ENCODE measurements at places on chromosomes 4 and X. TPM values are rescaled to one million over a fixed set of nuclear protein-coding genes. Genes with fewer than 3 reads are reported as not detected.
A peak's percentile ranks its signal among the peaks of the same experiment; 100 is the strongest.

- peaks cover 4% of the 10 kb centered on the region for H3K4me1 ChIP-seq
- no peaks in the 10 kb centered on the region for H3K27me3 ChIP-seq
- H3K4me3 ChIP-seq: no peak overlapping the region
- H3K36me3 ChIP-seq: peaks cover 4% of the 10 kb centered on the region
- no peak overlapping the region for H3K27ac ChIP-seq
Measured at GRCh38 chr4:86918539-86919072, 16.2 kb upstream of the AFF1 start.

DNA sequence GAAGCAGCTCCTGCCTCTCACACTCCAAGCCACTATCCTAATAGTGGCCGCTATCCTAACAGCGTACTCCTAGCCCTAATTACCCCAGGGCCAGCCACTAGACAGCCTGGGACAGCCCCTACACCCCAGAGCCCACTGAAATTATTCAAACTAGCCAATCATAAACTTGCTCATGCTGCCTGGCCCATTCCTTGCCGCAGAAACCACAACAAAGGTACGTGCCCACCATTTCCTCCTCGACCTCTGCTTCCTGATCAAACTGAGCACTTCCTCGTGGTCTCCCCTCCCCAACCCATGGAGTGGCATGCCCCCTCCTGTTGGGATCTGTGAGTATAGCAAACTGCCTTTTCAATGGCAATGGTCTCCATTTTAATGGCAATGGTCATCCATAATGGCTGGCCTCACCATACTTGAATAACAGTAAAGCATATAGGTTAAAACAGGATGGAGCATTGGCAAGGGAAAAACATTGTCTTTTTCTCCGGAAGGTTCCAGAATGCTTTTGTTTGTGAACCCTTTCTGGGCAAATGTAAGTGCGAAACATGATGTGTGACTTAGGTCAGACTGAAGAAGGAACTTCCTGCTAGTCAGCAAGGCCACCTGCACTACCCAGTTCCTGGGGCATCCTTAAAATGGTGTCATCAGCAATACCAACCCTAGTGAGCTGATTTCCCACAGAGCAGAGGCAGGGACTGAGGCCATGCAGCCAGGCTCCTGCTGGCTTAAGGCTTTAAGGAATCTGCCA is 107.1 kb upstream of the ATP6AP2 start:
- H3K27ac ChIP-seq: no peak overlapping the region
- no peaks in the 10 kb centered on the region for H3K27me3 ChIP-seq
- H3K4me1 ChIP-seq: peaks cover 10% of the 10 kb centered on the region
- no peak for DNase-seq
- no peak overlapping the region for H3K4me3 ChIP-seq

DNA sequence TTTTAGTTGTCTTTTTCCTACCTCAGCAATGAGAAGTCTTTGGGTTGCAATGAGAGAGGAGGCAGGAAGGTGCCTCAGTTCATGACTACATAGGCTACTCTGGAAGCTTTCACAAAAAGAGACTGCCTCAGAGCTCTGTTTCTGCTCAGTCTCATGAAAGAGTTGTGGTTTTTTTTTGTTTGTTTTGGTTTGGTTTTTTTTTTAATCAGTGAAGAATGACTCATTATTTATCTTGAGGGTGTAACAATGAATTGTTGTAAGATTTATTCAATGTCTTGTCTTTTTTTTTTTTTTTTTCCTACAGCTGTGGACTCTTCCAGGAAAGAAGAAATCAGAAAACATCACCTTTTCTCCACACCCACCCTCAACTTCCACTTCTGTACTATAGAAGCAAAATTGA is 67.5 kb upstream of the CXCL13 start:
- peak overlapping the region; percentile 12 for H3K27ac ChIP-seq
- peaks cover 10% of the 10 kb centered on the region for H3K4me1 ChIP-seq
- no peaks in the 10 kb centered on the region for H3K27me3 ChIP-seq
- DNase-seq: no peak
- H3K4me3 ChIP-seq: no peak overlapping the region
- no peaks in the 10 kb centered on the region for H3K36me3 ChIP-seq

The NDST4 gene
- total RNA-seq: 0.11 TPM

- H3K36me3 ChIP-seq: no peaks in the 10 kb centered on the region
- no peak for DNase-seq
- H3K27me3 ChIP-seq: no peaks in the 10 kb centered on the region
Measured at GRCh38 chr4:138487670-138488069, 245.5 kb upstream of the SLC7A11 start.

- H3K27me3 ChIP-seq: no peaks in the 10 kb centered on the region
- no peaks in the 10 kb centered on the region for H3K36me3 ChIP-seq
- peaks cover 45% of the 10 kb centered on the region for H3K4me1 ChIP-seq
- H3K27ac ChIP-seq: peak overlapping the region; percentile 89
- peak overlapping the region; percentile 98 for H3K4me3 ChIP-seq
Measured at GRCh38 chr4:102761296-102761701, 531 bp upstream of the MANBA start.

DNA sequence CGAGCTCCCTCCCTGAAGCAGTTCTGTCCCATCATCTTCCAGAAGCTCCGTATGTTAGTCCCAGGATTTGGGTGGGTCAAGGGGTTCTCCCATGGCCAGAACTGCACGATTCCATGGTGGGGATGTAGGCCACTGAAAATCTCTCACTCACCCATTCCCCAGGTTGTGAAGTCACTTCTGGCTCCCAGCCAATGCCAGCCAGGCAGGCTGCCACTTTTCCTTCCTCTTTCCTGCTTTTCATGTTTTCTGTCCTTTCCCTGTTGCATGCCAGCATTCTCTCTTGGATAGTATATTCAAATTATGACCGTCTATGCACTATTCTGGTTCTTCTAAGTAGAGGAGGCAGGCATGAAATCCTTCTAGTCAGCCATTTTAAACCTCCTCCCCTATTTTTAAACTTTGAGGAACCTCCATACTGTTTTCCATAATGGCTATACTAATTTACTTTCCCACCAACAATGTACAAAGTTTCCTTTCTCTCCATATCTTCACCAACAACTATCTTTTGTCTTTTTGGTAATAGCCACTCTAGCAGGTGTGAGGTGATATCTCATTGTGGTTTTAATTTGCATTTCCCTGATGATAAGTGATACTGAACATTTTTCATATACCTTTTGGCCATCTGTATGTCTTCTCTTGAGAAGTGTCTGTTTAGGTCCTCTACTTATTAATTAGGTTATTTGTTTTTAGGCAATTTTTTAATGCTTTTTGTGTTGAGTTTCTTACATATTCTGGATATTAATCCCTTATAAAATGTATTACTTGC is 182.1 kb upstream of the TET2 start:
- H3K4me3 ChIP-seq: no peak overlapping the region
- H3K27ac ChIP-seq: no peak overlapping the region
- H3K4me1 ChIP-seq: no peaks in the 10 kb centered on the region
- H3K36me3 ChIP-seq: no peaks in the 10 kb centered on the region
- no peaks in the 10 kb centered on the region for H3K27me3 ChIP-seq

DNA sequence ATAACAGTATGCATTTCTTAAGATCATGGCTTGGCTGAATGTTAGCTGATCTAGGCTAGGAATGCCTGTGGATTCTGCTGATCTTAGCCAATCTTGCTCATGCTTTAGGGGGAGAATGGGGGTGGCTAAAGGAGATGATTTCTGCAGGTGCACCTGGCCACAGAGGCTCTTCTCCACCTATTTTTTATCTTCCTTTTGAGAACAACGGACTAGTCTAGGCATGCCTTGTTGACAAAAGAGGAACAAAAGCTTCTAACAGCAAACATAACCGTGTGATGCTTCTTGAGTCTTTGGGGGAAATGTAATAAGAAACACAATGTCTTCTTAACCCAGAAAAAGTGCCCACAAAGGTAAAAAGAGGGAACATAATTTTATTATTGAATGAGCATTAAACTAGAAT is 743.5 kb downstream of the ARAP2 start:
- H3K4me1 ChIP-seq: no peaks in the 10 kb centered on the region
- no peak overlapping the region for H3K27ac ChIP-seq
- H3K4me3 ChIP-seq: no peak overlapping the region
- no peaks in the 10 kb centered on the region for H3K27me3 ChIP-seq
- no peak for DNase-seq
- H3K36me3 ChIP-seq: no peaks in the 10 kb centered on the region

DNA sequence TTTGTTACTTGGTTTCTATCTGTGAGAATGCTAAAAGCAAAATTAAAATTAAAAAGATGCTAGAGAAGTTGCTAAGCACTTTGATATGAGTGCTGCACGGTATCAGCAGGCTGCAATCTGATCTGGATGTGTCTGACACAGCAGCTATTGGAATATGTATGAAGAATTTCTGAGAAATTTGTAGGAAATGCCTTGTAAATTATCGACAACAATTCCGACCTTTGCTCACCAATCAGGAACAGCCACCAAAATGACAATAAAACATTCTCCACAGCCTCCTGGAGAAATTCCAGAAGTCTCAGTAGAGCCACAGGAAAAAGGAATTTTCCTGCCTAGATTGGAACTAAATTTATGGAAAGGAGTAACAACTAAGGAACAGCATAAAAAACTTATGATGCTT is 82.5 kb downstream of the TIGD2 start:
- no peaks in the 10 kb centered on the region for H3K4me1 ChIP-seq
- H3K4me3 ChIP-seq: no peak overlapping the region
- no peaks in the 10 kb centered on the region for H3K36me3 ChIP-seq
- H3K27me3 ChIP-seq: no peaks in the 10 kb centered on the region

The UCHL1 gene
- total RNA-seq: 35.2 TPM

The GIMD1 gene
- total RNA-seq: not detected

Measured in left ventricle myocardium inferior (tissue), 1 donor.